CD4-positive, alpha-beta T cell treated with Interleukin-17A for 4 hours (primary cell): ENCODE measurements at places on chromosomes 12 and 14.

DNA sequence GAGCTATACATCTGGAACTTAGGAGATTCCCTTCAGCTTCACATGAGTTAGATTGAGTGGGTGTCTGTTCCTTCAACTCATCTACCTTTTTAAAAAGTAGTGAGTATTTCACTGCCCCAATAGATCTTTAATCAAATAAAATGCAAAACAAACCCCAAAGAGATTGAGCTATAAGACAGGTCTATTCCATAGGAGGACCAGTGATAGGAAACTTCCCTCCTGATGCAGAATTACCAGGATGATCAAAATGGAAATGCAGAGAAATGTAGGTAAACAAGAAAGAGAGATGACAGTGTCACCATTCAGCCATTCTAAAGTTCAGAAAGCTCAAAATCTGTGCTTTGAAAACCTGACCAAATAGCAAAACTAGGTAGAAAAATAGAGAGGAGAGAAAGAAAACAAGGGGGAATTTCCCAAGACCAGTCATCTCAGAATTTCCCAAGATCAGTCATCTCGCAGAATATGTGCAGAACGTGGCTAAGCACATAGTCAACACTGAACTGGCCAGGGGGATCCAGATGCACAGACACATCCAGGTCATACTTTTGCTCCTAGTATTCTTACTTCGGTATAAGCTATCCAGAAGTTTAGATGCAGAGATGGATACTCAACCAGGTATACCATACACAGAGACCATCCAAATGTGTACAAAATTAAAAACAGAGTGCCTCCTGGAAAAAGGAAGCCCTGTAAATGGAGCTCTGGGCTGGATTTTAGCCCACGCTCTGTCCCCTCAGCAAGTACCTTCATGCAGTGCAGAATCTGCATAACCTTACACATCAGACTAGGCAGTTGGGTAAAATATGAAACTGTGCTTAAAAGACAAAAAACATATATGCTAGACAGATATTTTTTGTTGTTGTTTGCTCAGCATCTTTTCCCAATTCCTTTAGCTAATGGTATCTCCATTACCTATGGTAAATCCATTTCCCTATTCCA lies 27.4 kb downstream of the SLC41A2 start:
- no peak for DNase-seq

DNA sequence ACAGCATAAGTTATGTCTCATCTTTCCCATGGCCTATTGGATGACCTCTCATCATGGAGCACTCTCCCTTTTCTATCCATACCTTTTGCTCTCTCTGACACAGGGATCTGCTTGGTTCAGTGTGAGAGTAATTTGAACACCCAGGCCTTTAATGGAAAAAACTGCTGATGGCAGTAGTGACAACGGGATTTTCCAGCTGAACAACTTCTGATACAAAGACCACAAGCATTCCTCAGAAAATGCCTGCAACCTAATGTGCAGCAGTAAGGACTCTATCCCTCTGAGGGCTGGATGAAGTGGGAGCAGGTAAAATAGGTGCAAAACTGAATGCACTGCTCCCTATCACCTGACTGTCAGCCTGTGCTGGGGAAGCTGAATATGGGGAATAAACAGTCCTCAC lies 51.0 kb downstream of the KANSL2 start:
- no peak for DNase-seq

DNA sequence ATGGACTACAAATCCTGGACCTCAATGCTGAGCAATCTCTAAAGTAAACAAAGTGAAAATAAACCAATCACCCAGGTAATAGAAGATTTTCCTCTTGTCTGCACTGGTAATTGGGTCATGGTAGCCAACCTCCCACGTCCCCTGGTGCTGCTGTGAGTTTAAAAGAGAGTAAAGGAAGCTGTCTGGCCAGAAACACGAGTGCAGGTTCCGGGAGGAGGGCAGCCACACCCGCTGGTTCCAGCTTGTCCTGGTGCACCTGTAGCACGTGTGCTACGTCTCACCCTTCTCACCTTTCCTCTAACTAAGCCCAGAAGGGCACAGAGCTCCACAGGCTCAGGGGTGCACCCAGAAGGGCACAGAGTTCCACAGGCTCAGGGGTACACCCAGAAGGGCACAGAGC lies 5.4 kb downstream of the CRACR2A start:
- DNase-seq = peak; percentile 57

DNA sequence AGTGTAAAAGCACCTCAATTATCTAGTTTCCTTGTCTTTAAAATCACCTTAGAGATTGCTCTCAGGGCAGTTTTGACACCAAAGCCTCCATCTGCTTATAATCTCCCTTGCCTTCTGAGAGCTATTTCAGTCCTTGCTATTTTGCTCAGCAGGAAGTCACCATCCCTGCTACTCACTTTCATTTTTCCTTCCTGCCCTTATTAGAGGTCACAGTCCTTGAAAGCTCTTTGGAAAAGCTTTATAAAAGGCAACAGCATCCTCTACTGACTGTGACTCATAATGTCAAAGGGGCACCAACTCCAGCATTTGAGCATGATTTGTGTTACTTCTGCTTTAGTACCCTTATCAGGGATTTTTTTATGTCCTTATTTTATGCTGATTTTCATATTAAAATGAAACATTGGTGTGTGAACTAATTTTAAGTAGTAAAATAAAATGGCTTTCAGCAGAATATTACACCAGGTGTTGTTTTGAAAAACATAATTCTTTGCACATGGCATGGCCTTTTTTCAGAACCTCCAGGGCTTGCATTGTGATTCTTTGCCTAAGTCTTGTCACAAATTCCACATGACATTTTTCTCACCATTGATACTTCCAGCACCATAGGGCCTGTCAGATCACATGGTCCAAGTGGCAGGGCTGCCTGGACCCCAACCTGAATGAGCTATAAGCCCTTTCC lies 213.0 kb downstream of the ADAMTS20 start:
- no peak for DNase-seq

GRCh38 chr14:101459551-101459900 lies 101.8 kb upstream of the DIO3 start:
- no peak for DNase-seq

- no peak for DNase-seq
Measured at GRCh38 chr12:11696084-11696483, 46.6 kb downstream of the ETV6 start.

GRCh38 chr12:109925185-109925840 lies 25.2 kb downstream of the TCHP start:
- no peak for DNase-seq

- DNase-seq = no peak
Measured at GRCh38 chr14:69580009-69580577, 5.4 kb upstream of the CCDC177 start.

DNA sequence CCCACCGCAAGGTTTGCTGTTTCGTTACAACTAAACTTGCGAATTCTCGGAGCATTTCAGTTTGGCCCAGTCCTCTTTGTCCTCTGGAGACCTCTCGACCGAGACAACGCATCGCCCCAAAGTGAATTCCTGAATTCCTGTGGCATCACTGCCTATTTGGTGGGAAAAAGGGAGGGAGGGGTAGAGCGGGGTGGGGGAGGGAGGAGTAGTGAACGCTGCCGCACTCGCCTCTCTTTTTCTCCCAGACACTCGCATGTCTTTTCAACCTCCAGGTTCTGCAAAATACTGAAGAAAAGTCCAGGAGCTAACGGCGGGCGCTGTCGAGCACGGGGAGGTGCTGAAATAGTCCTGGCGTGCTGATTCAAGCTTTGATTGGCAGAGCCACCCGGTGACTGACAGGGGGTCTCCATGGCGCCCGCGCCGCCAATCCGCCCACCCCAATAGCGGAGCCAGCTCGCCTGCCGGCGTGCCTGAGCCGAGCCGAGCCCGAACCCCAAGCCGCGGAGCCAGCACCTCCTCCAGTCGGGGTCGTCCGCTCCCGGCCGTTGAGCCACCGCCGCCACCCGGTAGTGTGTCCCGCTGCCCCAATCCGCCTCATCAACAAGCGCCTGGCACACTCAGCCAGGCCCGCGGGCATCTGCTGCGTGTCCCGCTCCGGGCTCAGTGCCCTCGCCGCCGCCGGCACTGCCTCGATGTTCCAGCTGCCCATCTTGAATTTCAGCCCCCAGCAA lies at the start of gene SIX6:
Gene SIX6 (plus strand): TSS at position 440 of the 731 bp plus-strand sequence. CDS start 253 bp downstream, at position 693.
- DNase-seq = no peak

DNA sequence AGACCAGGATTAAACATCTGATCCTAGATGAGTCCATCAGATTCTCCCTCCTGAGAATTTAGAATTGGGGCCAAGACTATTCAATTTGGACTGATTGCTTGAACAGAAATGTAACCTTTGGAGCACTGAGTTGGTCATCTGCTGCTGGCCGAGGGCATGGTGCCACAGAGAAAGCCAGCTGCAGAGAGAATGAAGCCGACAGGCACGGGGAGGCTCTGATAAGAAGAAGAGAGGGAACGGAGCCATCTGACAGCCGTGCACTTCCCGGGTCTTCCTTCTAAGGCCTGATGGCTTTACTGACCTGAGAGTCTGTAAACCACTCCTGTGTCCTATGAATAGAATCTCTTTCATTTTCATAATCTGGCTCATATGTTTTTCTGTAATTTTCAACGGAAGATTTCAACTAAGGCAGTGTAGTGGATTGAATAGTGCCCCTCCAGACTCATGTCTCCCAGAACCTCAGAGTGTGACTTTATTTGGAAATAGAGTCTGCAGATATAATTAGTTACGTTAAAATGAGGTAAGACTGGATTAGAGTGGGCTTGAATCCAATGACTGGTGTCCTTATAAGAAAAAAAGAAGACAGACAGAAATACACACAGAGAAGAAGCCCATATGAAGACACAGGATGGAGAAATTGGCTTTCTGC lies 39.1 kb upstream of the FRS2 start:
- no peak for DNase-seq

GRCh38 chr12:96238336-96239047 lies 44.3 kb downstream of the ELK3 start:
- DNase-seq = no peak

DNA sequence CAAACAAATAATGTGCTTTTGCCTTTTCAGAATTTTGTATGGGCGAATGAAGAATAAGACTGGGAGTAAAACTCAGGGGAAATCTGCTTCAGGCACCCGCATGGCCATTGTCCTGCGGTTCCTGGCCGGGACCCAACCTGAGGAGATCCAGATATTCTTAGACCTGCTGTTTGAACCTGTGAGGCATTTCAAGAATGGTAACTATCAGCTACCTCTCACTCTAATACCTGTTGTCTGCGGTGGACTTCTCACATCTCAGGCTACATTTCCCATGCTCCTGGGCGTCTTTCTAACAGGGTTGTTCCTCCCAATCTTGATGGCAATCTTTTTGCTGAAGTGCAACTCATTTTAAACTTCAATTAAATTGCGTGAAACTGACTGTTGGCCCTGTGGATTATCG lies 47.1 kb downstream of the UTP20 start:
- DNase-seq = no peak

- no peak for DNase-seq
Measured at GRCh38 chr12:17595111-17595510, 494.9 kb downstream of the RERGL start.

- DNase-seq = no peak
Measured at GRCh38 chr12:50568338-50569091, 63.7 kb downstream of the DIP2B start.

DNA sequence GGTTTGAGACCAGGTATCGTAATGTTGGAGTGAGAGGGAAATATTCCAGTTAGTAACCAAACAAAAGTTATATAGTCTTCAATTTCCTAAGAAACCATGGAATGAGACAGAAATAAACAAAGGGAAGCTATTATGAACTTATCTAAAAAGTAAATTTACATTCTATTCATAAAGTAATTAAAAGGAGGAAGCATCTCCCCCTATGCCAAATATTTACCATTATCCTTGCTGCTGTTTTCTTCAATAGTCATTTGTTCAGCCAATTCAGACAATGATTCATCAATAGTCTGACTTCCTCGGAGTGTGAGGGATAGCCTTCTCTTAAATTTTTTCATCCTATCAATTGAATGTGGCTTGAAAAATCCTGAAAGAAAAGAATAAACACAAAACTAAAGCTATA lies 65.7 kb downstream of the CDK17 start:
- DNase-seq = no peak

GRCh38 chr12:11085419-11085818 lies 6.7 kb downstream of the TAS2R43 start:
- DNase-seq = no peak

GRCh38 chr14:59228421-59228820 lies 40.0 kb downstream of the DAAM1 start:
- DNase-seq = no peak

- no peak for DNase-seq
Measured at GRCh38 chr14:71244341-71244740, 337.1 kb downstream of the PCNX1 start.

DNA sequence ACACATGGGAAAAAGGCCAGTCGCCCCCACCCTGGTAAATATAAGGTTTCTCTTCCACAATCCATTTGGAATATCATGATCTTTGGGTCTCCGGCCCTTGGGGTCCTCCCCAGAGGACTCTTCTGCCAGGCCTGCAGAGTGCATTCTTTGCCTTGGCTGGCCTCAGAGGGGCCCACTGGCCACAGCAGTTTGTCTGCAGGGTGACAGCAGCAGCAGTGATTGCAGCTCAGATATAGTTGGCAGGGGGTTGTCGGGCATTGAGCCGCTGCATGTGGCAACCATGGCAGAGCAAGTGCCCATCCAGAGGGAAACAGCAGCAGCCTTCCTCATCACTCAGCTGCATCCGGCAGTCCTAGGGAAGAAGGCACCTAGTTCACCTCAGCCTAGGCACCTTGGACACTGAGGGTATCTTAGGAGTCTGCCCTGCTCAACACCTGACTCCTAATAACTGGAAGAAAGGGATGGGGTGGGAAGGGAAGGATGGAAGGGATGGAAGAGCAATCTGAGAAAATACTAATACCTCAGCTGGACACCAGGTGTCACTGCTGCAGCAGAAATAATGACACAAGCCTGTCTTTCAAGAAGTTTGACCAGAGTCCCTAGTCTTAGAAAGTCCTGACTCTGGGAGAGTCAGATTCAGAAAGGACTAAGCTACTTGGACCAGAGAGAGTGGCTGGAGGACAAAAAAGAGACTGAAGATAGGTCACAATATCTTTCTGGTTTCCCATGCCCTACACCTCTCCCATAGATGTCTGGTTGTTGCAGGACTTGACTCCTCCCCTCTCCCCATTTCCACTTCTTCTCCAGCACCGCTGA lies 8.9 kb downstream of the AJUBA start:
- peak; percentile 67 for DNase-seq

DNA sequence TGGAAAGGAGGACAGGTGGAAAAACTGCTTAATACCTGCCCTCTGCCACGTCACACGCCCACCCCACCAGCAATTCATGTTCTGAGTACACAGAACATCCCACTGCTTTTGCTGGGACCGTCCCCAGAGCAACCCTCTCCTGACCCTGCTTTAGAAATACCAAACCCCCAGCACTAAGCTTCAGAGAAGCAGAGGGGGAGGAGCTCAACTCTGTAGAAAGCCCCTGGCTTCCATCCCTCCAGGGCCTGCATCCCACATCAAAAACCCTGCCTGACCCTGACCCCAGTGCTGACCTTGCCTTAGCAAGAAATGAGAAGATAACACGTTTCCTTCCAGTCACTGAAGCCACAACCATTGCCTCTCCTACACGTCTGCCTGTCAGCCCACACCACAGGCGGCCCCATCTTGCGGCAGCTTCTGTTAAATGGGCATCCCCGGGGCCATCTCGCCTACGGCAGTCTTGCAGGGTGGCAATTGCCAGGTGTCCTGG lies 19.7 kb downstream of the VDR start:
- DNase-seq = peak; percentile 41

GRCh38 chr12:131736446-131737149 lies 25.7 kb downstream of the SFSWAP start:
- no peak for DNase-seq
